ENCODE measurements at places on chromosomes 6 and 20.

DNA sequence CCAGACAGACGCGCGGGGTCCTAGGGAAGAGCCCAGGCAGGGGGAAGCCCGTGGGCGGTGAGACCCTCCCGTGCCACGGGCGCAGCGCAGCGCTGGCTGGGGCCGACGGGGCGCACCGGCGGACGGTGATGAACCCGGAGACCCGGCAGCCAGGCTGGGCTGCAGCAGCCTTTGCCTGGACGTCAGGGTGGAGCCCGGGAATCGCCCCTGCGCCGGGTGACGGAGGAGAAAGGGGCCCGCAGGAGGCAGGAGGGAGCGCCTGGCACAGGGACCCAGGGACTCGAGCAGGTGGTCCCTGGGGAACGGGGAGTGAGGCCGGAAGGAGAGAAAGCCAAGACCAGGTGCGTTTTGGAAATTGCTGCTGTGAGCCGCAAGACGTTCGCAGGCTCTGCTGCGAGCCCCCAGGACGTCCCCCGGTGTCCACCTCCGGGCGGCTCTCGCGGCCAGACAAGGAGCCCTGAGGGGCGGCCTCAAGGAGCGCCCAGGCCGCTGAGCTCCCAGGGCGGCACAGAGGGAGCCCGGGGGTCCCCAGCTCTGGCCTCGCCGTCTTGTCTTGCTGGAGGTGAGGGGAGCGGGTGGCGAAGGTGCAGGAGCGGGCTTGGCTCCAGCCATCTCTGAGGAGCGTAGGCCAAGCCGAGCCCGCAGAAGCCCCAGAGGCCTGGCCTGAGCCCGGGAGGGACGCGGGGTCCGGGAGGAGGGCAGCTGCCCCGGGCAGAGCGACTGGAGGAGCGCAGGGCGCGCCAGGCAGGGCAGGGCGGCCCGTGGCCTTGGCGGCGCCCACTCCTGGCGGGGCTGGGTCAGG lies 191.2 kb upstream of the PDE10A start:
- no peak for DNase-seq

DNA sequence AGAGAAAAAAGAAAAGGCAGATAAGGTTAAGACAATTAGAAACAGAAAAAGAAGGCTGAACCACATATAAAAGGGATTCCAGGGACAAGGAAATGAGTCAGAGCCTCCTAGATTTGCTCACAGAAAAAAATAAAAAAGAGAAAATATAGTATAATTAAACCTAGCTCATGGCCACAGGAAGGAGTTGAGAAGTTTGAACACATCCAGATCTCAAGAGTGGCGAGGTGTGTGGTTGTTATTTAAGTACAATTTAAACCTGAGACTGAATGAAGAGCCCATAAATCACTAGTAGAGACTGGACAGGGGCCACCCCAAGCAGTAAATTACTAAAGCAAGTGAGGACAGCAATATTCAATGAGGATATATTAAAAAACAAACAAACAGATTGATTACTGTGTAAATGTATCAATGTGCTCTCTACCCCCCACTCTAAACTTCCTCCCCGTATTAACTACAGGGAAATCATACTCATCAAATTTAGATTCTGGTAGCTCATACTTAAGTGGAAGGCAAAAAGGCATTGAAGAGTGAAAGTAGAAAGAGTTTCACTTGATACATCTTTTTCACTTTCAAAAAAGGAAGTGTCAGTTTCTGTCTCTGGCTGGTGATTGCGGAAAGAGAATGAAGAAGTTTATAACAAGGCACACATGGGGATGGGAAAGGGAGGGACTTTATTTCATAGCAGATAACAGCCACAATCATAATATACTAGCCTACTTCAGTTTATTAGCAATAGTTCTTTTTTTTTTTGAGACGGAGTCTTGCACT lies 49.3 kb upstream of the SCAF8 start:
- DNase-seq: no peak

DNA sequence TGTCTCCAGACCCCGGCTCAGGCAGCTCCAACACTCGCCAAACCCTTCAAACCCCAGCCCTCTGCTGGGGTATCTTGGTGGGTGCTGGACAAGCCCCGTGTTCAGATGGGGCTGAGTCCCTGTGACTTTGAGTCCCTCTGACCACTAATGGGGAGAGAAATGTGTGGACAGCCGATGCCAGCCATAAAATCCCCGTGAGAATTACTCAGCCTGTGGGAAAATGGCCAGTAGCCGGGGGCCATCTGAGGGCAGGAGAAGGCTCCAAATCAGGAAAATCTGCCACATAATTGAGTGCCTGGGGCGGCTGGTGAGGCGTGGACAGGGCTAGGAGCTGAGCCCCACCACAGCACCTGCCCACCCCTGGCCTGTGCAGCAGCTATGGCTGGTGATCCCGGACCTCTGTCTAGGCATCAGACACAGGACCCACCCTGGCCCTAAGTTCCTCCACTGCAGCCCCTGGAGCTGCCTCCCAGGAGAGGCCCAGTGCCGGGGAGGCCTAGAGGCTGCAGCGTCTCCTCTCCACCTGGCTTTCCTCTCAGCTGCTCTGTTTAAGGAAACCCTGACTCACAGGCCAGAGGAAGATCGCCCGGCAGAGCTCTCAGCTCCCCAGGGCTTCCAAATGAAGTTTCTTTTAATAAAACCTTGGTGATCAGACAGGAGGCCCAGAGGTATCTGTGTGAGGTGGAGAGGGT lies 53.7 kb upstream of the SLCO4A1 start:
- no peak for DNase-seq

DNA sequence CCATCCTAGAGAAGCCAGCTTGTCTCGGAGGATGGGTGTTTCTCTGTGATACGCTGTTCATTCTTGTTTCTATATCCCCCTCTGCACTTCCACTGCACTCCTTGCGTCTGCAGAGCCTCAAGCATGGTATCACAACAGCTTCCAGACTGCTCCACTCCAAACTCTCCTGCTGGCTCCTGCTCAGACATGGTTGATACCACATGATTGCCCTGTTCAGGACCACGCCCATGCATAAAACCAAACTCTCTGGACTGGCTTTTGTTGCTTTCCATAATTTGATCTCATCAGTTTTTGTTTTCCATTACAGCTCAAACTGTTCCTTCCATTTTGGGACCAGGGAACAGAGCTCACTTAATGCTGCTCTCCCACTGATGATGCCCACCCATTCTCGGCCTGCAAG lies 30.0 kb upstream of the SMIM29 start:
- DNase-seq: no peak

DNA sequence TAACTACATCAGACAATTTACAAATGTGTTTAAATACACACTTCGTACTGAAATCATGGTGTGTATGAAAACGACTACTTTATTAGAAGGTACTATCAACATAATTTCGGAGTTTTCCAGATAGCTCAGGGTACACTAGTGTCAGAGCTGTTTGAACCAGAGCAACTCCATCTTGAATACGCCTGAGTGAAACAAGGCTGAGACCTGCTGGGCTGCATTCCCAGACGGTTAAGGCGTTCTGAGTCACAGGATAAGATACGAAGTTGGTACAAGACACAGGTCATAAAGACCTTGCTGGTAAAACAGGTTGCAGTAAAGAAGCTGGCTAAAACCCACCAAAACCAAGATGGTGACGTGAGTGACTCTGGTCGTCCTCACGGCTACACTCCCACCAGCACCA lies 167.6 kb downstream of the THBS2 start:
- DNase-seq: no peak

- no peak for DNase-seq
These were observed 43.2 kb downstream of the PREP start for GRCh38 chr6:105359419-105360370.

GRCh38 chr6:134058622-134059366 lies 6.4 kb upstream of the SLC2A12 start:
- no peak for DNase-seq

DNA sequence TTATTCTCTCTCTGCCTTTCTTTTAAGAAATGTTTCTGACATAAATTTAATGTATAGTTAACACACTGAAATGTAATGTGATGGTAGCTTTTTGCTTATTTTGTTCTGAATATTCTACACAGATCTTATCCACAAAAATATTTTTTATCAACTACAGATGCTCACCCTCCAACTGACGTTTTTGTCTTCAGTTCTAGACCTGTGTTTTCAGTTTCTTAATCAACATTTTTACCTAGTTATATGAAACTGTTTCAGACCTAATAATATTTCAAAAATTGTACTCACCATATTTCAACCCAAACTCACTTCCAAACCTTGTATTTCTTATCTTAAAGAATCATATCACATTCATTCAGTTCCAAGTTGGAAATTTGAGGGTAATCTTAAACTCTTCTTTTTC lies 452.8 kb downstream of the RFPL4B start:
- no peak for DNase-seq

DNA sequence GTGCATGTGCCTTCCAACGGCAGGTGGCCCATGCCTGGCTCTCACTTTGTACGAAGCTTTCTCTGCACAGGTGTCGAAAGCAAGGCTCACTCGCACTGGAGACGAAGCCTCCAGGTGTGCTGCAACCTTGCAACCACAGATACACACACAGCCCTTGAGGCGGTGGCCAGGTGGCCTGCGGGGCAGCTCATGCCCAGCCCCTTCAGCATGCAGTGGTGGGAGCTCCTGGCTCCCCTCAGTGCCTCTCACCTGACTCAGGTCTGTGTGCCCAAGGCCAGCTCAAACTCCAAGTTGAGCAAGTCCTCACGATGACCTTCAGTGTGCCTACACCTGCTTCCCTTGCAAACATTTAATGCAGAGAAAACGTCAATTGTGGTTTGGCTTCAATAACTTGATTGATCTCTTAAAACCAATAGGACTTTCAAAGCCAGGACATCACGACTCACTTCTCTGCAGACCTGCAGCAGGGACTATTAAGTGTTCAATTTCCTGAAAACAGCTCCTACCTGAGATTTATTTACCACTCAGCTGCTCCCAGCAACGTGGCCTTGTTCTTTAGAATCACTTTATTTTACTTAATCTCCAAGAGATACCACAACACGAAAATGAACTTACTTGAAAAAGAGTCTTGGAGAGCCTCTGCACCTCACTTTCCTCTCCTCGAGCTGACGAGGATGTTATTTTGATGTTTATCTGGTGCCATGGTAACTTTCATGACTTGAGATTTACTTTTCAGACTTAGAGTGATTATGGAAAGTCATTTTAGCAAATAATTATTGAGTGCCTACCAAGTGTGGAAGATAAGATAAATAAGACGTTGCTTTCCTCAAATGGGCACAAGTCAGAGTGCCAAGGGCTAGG lies 86.3 kb downstream of the SLC22A23 start:
- DNase-seq: no peak

DNA sequence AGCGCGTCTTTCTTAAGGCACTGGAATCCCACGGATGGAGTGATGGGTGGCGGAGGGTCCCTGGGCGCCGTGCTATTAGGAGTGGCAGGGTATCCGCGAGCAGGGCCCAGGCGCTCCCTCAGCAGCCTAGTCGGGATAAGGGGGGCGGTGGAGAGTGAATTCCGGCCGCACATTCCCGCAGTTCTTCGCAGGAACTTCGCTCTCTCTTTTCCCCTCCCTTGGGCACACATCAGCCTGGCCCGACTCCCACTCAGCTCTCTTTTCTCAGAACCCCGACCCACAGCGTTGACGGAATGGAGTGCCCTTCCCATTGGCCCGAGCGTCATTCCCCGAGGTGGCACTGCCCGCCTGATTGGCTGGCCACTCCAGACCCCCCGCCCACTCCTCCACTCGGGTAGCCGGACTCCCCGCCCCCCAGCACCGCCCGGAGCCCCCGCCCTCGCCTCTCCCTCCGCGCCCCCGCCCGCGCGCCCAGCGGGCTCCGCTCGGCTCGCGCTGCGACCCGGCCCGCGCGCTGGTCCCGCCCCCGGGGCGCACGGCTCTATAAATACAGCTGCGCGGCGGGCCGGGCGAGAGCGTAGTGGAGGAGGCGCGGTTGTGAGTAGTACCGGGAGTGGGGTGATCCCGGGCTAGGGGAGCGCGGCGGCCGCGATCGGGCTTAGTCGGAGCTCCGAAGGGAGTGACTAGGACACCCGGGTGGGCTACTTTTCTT lies at the start of gene ID4:
TSS of gene ID4 (plus strand) at position 572 of the 712 bp plus-strand sequence. CDS start 385 bp downstream, outside the sequence.
- no peak for DNase-seq

DNA sequence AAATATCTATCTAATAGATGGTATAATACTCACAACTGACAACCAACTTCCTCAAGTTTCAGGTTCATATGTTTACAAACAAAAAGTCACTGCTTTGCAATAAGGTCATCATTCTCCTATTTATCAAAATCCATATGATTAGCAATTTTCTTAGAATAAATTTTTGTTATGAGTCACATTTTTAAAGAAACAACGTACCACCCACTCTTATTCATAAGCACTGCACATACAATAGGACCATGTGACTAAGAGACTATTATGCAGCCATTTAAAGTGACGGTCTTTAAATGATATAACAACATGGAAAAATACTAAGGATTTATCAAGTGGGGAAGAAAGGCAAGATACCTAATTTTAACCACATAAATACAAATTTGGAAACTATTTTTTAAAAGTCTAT lies 40.0 kb downstream of the REPS1 start:
- no peak for DNase-seq

DNA sequence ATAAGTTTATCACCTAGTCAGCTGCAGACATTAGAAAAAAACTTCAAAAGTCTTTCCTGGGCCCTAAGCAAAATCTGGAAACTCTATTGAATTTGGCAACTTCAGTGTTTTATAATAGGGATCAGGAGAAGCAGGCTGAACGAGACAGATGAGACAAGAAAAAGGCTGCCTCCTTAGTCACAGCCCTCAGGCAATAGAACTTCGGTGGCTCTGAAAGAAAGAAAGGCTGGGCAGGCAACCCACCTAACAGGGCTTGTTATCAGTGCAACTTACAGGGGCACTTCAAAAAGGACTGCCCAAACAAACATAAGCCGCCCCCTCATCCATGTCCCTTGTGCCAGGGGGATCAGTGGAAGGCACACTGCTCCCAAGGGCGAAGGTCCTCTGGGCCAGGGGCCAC lies 657.9 kb upstream of the HS3ST5 start:
- no peak for DNase-seq

DNA sequence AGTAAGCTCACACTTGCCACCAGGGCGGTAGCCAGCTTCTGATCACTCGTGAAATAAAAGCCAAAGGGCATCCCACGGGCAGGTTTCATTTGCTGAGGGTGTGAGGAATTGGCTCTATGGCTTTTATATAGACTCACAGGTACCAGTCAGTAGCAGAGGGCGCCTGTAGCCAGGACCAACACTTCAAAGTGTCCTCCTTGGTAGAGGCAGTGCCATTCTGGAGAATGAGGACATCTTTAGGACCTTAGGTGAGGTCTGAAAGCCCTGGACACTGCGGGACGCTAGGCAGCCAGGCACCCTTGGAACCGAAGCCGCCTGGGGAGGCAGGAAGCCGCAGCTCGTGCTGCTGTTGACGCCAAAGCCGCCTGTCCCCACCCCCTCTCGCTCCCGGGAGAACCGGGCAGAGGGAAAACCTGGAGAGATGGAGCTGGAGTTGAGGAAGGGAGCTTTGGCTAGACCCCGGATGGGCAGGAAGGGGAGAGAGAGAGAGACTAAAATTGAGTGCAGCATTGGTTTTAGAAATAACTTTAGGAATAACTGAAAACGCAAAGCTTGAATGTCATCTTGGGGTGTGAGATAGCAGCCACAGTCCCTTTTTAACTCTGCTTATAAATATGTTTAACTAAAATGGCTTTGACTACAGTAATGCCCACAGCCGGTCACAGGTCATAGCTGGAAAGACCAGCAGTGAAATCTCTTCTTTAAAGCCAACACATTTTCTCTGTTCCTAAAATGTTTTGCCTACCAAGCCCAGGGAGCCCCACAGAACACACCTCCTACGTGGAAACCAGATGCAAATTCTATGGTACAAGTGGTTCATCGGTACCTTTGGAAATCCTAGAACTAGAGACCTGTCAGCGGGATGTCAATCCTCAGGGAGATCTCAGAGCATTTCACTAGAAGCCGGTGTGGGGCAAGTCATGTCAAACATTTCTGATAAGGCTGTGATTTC lies 128.5 kb upstream of the CDYL start:
- DNase-seq: no peak

GRCh38 chr6:33898771-33899170 lies 95.0 kb upstream of the MLN start:
- no peak for DNase-seq

Data from activated CD4-positive, CD25-positive, alpha-beta regulatory T cell (primary cell).